ENCODE measurements at places on chromosomes 11 and 22. TPM values are rescaled to one million over a fixed set of nuclear protein-coding genes. Genes with fewer than 3 reads are reported as not detected.

- H3K36me3 ChIP-seq, result no peaks in the 10 kb centered on the region
- H3K27me3 ChIP-seq, result no peaks in the 10 kb centered on the region
- H3K4me3 ChIP-seq, result no peak overlapping the region
- no peak for DNase-seq
These were observed 132.8 kb upstream of the NCAM1 start for GRCh38 chr11:112828421-112828820.

- H3K4me1 ChIP-seq, result peaks cover 2% of the 10 kb centered on the region
- H3K27ac ChIP-seq, result no peak overlapping the region
- H3K4me3 ChIP-seq, result no peak overlapping the region
- H3K36me3 ChIP-seq, result no peaks in the 10 kb centered on the region
- no peak for DNase-seq
- peaks cover 15% of the 10 kb centered on the region for H3K27me3 ChIP-seq
These were observed 1.2 kb downstream of the DENND6B start for GRCh38 chr22:50325444-50326224.

DNA sequence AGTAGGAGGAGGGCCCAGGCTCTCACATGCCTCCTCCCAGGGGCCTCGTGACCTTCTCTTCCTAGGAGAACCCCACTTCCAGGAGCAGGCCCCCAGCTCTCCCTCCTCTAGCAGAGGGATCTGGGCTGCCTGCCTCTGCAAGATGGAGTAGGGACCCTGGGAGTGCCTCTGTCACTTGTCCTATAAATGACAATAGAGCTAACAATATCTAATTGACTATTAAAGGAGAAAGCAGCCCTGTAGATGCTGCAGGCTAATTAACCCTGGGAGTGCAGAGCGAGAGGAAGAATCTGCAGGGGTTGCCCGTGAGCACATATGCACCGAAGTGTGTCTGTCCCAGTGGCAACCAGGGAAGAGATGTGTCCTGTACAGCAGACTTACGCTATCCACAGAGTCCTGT is 184.4 kb downstream of the GRIK4 start:
- no peaks in the 10 kb centered on the region for H3K36me3 ChIP-seq
- H3K4me3 ChIP-seq, result no peak overlapping the region
- no peaks in the 10 kb centered on the region for H3K4me1 ChIP-seq
- DNase-seq, result no peak
- no peak overlapping the region for H3K27ac ChIP-seq

DNA sequence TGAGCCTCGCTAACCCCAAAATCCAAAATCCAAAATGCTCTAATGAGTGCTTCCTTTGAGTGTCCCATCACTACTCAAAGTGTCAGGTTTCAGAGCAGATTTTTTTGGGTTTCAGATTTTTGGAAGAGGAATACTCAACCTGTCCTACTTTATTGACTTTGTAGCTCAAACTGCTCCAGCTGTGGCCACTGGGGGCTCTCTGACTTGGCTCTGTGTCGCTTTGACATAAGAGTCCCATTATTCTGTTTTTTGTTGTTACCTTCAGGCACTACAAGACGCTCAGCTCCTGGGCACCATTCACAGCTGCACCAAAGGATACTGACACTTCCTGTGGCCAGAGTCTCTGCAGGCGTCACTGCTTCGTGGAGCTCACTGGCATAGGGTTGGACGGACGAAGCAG is 41.1 kb downstream of the PHF21B start:
- H3K4me3 ChIP-seq, result no peak overlapping the region
- H3K4me1 ChIP-seq, result peaks cover 4% of the 10 kb centered on the region
- no peak for DNase-seq
- H3K27me3 ChIP-seq, result no peaks in the 10 kb centered on the region
- H3K36me3 ChIP-seq, result no peaks in the 10 kb centered on the region

- H3K4me3 ChIP-seq, result no peak overlapping the region
- H3K36me3 ChIP-seq, result no peaks in the 10 kb centered on the region
- no peaks in the 10 kb centered on the region for H3K27me3 ChIP-seq
- no peak overlapping the region for H3K27ac ChIP-seq
These were observed 12.4 kb upstream of the HTATIP2 start for GRCh38 chr11:20351136-20351535.

DNA sequence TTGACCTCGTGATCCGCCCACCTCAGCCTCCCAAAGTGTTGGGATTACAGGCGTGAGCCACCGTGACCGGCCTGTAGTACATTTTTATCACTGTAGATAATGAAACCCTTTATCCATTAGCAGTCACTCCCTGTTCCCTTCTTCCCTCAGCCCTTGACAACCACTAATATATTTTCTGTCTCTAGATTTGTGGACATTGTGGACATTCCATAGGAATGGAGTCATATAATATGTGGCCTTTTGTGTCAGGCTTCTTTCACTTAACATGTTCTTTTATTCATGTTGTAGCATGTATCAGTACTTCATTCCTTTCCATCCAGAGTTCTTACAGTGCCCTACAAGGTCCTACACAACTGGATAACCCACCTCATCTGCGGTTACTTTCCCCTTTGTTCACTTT is 30.5 kb downstream of the RRM1 start:
- H3K4me3 ChIP-seq, result no peak overlapping the region
- no peak overlapping the region for H3K27ac ChIP-seq
- H3K27me3 ChIP-seq, result no peaks in the 10 kb centered on the region
- no peaks in the 10 kb centered on the region for H3K4me1 ChIP-seq
- DNase-seq, result no peak
- peaks cover 78% of the 10 kb centered on the region for H3K36me3 ChIP-seq

DNA sequence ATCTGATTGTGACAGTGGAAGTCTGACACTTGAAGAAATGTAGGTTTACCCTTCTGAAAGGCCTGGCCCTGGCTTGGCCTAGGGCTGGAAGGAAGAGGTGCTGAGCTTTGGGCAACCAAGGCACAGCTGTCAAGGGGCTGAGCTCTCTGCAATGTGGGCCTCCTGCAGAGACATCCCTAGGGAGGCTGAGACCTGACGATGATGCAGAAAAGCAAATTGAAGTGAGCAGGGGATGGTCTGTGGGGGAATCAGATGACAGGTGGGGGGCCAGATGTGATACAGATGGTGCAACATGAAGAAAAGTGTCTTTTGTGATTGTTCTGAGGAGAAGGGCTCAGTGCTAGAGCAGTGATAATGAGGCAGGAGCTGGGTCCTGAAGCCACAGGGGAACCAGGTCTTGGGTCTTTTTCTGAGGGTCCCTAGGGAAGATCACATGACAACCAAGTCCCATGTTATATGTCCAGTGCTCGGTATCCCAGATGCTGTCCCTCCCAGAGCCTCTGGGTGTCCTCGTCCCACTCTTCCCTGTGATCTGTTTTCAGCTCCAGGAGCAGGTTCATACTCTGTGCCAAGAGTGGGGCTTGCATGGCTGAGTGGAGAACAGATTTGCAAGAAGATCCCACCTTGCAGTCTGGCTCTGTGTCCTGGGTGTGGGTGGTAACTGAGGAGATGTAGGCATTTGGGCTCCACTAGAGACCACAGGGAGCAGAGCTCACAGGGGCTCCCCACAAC is 79.9 kb upstream of the VPREB1 start:
- H3K36me3 ChIP-seq, result no peaks in the 10 kb centered on the region
- H3K27me3 ChIP-seq, result no peaks in the 10 kb centered on the region
- no peak overlapping the region for H3K27ac ChIP-seq

DNA sequence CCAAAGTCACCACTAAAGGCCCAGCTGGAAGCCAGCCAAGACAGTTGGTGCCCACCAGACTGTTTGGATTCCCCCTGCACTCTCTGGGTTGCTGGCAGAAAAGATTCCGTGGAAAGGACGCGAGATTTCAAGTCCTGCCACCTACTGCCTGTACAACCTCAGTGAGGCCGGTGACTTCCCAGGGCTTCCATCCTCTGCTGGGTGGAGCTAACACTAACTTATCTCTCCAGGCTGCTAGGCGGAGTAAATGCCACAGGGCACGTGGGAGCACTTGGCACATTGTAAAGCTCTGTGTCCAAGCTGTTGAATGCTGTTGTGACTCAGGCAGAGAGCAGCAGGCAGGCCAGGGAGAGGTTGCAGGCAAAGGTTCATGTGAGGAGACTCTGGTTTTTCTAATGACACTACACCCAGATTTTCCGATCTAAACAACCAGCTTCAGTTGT is 50.9 kb upstream of the CDON start:
- no peaks in the 10 kb centered on the region for H3K4me1 ChIP-seq
- H3K27me3 ChIP-seq, result no peaks in the 10 kb centered on the region
- no peak for DNase-seq
- H3K4me3 ChIP-seq, result no peak overlapping the region
- no peaks in the 10 kb centered on the region for H3K36me3 ChIP-seq
- no peak overlapping the region for H3K27ac ChIP-seq

DNA sequence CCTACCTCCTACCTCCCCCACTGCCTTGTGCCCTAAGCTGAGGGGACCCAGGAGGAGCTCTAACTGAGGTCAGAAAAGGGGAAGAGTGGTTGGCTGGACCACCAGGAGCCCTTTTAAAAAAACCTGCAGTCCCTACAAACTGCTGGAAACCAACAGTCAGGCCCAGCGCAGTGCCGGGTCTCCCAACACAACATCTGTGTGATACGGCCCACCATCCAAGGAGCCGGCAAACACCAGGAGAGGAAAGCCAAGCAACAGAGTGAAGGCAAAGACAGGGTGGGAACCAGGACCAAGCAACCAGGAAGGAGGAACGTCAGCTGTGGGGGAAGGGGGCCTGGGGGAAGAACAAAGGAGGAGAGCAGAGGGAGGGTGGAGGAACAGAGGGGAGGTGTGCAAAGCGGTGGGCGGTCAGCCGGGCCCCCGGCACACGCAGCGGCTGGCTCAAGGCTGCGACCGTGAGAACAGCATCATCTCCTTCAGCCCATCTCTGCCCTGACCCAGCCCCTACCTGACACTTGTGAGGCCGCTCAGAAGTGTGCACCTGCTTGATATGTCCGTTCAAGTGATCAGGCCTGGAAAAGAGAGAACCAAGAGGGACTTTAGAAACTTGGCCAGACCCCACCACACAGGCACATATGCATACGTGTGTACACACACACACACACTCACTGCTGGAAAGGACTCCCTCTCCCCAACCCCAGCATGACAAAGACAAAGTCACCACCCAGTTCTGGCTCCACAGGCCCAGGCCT is 3.6 kb downstream of the PATZ1 start:
- peaks cover 58% of the 10 kb centered on the region for H3K36me3 ChIP-seq
- peaks cover 21% of the 10 kb centered on the region for H3K4me1 ChIP-seq
- no peaks in the 10 kb centered on the region for H3K27me3 ChIP-seq
- peak overlapping the region; percentile 18 for H3K27ac ChIP-seq
- peak; percentile 28 for DNase-seq

DNA sequence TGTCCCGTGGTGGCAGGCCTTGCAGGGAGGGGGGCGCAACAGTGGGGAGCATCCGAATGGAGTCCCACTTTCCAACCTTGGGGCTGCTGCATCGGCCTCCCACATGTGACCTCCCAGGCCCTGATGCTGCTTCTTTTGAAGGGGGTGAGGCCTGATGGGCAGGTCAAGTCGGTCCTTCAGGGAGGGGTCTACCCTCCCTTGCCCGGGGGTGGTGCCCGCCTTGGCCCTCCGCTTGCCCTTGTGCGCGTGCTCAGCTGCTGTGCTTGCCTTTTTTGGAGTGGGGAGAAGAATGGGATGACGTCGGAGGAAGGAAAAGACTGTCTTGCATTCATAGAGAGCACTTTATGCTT is 66.9 kb downstream of the PRDM11 start:
- no peaks in the 10 kb centered on the region for H3K27me3 ChIP-seq
- no peak overlapping the region for H3K4me3 ChIP-seq
- DNase-seq, result no peak
- H3K36me3 ChIP-seq, result no peaks in the 10 kb centered on the region

- peaks cover 56% of the 10 kb centered on the region for H3K36me3 ChIP-seq
- H3K27ac ChIP-seq, result no peak overlapping the region
- no peak overlapping the region for H3K4me3 ChIP-seq
- H3K4me1 ChIP-seq, result no peaks in the 10 kb centered on the region
These were observed 39.0 kb downstream of the ZC3H7B start for GRCh38 chr22:41340357-41340756.

- DNase-seq, result no peak
- H3K27ac ChIP-seq, result no peak within 1 kb of the TSS
- H3K4me3 ChIP-seq, result peak within 1 kb of the TSS; percentile 67
- peaks cover 14% of the 10 kb centered on the region for H3K4me1 ChIP-seq
- peaks cover 56% of the 10 kb centered on the region for H3K27me3 ChIP-seq
These were observed at the start of gene MPPED2 for GRCh38 chr11:30586251-30587144. Gene MPPED2 (minus strand): TSS chr11:30586353. CDS start chr11:30580373, 5,980 bp downstream.

The RIMBP3C gene
- polyA plus RNA-seq, result 0.34 TPM

The SLC5A4 gene
- 0.18 TPM for polyA plus RNA-seq

The PYGM gene
- 3.5 TPM for polyA plus RNA-seq

The GGTLC2 gene
- 0.07 TPM for polyA plus RNA-seq

The OR5M11 gene
- polyA plus RNA-seq, result not detected
